ENCODE measurements at places on chromosomes 3 and 15.
A peak's percentile ranks its signal among the peaks of the same experiment; 100 is the strongest.

- no peak for DNase-seq
These were observed 175.5 kb downstream of the RAB11A start for GRCh38 chr15:66044837-66045236.

- no peak for DNase-seq
These were observed 117.6 kb upstream of the TBL1XR1 start for GRCh38 chr3:177314897-177315296.

GRCh38 chr3:156036258-156037053 lies 83.9 kb upstream of the KCNAB1 start:
- DNase-seq = no peak

DNA sequence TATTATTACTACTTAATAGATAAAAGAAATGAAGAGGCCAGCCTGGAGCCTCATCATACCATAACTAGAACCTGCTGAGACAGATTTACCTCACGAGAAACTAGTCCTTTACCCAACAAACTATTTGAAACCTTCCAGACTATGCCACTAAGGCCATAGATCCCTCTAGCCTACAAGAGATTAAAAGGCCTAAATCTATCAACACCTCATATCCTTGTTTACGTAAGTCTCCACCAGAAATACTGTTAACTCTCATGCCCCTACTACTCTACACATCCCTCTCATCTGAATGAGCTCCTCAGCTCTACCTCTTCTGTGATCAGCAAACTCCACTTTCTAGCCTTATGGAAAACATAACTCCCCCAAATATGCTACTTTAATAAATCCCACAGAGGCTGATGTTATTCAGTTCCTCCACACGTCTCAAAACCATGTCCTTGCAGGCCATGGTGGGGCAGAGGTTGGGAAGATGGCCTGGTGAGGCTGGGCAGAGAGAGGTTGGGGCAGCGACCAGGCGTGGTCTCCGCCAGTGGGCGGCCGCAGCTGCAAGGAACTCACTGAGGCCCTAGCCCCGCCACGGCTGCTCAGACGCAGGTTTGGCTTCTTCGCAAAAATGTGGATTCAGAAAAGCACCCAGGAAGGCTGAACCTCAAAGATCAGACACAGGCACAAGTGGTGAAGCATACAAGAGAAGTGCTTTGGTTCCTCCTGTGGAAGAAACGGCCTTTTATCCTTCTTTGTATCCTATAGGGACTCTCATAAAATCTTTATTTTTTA lies 65.8 kb downstream of the GSK3B start:
- DNase-seq = no peak

DNA sequence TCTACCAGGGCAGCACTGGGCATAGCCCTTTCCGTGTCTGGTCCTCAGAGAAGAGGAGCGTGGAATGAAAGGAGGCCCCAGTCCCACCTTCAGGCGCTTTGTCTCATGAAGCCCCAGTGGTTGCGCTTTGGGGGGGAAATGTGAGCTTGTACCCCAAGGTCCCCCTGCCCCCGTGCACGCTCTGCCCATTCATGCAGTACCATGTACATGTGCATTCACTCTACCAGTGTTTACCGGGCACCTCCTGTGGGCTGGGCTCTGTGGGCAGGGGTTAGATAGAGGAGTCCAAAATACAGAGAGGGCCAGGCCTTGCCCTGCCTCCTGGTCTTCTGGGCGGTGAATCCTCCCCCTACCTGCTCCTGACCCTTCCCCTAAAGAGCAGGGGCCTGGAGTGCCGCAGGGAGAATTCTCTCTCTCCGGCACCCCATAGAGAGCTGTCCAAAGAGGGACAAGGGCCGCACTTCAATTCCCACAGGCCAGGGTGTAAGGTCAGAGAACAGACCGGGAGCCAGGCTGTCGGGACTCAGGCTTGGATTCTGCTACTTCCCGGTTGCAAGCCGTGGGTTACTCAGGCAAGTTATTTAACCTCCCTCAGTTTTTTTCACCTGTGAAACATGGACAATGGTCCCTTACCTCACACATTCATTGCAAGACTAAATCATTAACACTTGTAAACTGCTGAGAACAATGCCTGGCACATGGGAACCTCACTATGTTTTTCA lies 153.4 kb downstream of the MEGF11 start:
- no peak for DNase-seq

GRCh38 chr3:179671747-179672242 lies 19.0 kb downstream of the USP13 start:
- no peak for DNase-seq

- no peak for DNase-seq
These were observed 101.2 kb downstream of the WDR72 start for GRCh38 chr15:53658255-53658654.

DNA sequence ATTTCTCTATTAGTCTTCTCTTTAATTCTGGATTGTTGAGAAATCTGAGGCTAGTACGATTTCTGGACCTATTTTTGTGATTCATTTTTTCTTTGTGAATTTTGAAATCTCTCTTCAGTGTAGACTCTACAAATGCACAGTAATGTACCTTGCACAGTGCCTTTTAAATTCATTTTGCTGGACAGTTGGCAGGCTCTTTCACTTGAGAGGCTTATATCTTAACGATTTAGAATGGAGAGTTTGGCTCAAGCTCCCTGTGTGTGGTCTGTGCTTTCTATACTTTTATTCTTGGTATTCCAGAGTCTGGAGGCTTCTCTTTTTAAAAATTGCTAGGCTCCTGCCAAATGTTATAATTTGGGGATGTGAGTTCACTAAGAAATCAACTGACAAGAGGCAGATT lies 8.8 kb downstream of the CRYBG3 start:
- no peak for DNase-seq

GRCh38 chr15:32824777-32825176 lies 107.0 kb downstream of the GREM1 start:
- no peak for DNase-seq

DNA sequence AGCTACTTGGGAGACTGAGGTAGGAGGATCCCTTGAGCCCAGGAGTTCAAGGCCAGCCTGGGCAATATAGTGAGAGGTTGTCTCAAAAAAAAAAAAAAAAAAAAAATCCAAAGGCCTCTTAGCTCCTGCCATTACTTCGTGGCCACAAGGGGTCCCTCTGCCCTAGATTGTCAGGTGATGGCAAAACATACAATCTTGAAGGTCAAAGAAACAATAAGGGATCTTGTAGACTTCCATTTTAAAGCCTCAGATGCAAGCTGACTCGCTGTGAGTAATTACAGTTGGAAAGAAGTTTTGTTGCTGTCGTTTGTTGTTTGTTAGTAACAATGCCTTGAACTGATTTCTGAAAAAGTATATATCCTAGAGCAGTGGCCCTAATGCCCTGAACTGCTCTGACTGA lies 55.9 kb upstream of the PLCL2 start:
- DNase-seq = peak; percentile 30

- no peak for DNase-seq
These were observed 339.6 kb upstream of the TPRG1 start for GRCh38 chr3:188832146-188832545.

DNA sequence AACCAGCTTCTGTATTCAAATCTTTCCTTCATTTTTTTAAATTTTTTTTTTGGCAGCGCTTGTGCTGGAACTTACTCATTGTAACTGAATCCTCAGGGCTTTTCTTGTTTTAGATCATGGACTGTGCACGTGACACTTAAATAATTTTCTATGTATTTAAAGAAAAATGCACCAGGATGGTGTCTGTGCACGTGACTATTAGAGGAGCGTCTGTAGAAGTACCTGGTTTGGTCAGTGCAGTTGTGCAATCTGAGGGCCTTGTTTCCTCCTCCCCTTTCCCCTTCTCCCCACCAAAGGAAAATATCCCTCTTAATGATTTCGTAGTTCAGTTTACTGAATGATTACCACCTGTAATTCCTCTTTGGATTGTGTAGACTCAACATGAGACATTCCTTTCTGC lies 31.3 kb downstream of the EDEM1 start:
- no peak for DNase-seq

DNA sequence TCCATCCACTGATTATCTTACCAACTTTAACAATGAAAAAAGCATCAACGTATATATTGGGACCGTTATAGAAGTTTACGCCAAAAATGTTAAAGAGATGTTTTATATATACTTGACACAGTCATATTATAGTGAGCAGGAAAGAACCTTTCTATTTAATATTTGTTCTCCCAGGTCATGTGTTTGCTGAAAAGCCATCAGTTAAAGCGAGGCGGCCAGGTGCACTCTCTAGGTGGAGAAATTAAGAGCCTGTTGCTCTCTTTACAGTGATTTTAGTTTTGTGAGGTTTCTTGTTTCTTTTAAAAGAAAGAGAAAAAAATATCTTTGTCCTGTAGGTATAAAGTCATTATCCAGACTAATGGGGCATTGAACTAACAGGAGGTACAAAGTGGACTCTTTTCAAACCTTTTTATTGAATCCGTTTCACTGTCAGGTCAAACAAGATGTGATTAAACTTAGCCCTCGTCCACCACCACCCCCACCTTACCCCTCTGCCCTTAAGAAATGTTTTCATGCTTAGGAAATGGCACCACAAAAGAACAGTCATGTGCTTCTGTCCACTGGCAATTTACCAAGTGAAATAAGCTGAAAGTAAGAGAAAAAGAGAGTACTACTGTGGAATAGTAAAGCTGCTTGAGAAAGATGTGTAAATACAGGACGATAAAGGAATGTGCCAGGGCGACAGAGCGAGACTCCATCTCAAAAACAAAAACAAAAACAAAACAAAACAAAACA lies 279.9 kb downstream of the PTPRG start:
- DNase-seq = no peak

DNA sequence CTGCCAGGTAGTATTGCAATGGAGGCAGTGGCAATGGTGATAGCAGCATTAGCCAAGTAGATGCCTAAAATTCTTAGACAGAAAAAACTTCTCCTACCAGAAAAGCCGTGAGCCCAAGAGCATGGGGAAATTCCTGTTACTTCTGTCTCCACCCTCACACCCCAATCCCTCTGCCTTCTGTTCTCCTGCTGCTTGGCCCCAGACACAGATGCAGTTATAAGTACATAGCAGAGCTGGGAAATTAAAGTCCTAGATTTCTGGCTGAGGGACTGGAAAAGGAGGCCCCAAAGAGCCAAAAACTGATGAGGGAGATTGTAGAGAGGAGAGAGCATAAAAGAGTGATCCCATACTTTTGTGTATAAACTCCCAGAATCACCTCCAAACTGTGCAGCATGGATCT lies 166.9 kb downstream of the SMAD6 start:
- no peak for DNase-seq

GRCh38 chr3:128152419-128153155 lies 694 bp upstream of the EEFSEC start:
- DNase-seq = no peak

GRCh38 chr3:9422712-9423424 lies 25.5 kb downstream of the SETD5 start:
- no peak for DNase-seq

DNA sequence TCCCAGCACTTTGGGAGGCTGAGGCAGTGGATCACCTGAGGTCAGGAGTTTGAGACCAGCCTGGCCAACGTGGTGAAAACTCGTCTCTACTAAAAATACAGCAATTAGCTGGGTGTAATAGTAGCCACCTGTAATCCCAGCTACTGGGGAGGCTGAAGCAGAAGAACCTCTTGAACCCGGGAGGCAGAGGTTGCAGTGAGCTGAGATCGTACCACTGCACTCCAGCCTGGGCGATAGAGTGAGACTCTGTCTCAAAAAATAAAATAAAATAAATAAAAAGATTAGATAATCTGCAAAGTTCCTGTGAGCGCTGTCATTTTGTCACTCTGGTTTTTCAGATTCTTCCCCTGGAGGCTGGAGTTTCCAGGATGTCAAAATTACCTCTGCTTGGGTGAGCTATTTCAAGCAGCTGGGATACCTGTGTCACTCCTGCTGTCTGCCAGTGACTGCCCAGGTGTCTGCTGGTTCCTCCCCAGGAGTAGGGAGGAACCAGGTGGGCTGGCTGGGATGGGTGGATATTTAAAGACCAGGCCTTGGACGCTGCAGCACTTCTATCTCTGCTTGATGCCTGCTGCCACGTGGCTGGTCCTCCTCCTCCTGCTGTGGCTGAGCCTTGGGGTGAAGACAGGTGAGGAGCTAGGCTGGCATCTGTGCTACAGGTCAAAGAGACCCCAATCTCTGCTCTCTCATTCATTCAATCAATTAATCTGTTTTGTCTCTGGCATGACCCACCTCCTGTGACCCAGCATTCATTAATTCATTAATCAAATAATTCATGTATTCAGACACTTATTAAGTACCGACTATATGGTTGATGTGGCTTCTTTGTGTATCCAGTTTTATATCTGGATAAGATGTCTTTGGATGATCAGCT lies 19.5 kb upstream of the MUC20 start:
- DNase-seq = no peak

- DNase-seq = no peak
These were observed 130.5 kb downstream of the XXYLT1 start for GRCh38 chr3:195140410-195140809.

DNA sequence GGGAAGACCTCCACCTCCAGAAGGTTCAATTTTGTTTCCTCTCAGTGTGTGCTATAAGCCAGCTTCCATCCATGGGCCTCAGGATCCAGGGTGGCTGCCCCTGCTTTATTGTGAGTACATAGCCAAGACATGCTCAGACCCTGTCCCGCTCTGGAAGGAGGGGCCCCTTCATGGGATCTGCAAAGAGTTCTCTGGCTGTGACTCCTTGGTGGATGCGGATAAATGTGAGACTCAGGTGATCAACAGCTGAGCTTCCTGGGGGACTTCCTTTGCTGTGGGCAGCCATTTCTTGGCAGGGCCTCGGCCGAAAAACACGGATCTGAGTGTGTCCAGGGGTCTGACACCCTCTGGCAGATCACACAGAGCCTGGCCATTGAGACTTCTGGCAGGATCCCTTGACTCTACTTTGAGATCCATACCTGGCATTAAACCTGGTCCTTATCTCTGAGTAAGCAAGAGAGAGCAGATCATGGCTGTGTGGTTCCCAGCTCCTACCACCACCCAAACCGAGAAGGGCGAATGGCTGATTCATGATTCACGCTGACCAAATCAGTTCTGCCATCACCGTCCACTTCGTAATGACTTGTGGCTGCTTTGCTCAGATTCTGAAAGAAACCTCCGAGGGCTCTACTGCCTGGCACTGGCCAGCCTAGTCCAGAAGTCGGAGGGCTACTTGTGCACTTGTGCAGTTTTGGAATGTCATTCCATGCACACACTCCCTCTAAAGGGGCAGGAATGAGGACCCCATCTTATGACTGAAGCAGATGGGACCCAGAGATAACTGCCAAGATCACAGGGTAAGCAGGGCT lies 68.1 kb downstream of the SENP2 start:
- no peak for DNase-seq

- DNase-seq = no peak
These were observed 269.4 kb upstream of the SUCLG2 start for GRCh38 chr3:67923796-67924195.
